ENCODE measurements at places on chromosomes 11 and 22.

DNA sequence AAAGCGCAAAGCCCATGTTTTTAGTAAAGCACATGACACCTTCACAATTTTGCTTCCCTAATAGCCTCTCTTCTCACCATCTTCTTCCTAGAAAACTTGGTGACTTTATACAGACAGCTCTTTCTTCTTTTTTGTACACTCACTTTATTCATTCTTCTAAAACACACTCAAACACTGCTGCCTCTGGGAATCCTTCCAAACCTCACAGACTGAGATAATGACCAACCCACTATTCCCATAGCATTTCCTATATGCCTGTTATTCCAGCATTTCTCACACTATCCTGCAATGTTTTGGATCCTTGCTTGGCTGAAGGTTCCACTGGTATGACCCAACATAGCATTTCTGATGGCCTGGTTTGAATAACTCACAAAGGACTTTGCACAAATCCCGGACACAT lies 442.1 kb upstream of the CCDC90B start:
- DNase-seq = no peak

GRCh38 chr11:44505581-44506054 lies 59.8 kb upstream of the CD82 start:
- peak; percentile 87 for DNase-seq

DNA sequence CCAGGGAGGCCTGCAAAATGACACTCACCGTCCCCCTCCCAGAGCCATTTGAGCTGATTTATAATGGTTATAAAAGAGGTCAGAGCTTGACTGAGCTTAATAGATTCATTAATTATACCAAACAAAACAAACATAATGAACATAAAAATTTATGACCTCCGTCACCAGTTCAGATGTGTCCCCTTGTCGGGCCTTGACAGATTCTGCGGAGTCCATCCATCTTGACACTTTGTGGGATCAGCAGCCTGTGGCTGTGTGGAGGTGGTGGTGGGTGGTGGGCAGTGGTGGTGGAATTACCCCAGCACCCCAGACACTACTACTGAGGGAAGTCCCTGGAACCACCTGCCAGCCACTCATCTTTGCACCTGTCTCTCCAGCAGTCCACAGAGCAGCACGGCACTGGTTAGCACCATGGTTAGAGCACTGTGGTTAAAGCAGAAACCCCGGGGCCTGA lies 83.5 kb downstream of the DSCAML1 start:
- no peak for DNase-seq

DNA sequence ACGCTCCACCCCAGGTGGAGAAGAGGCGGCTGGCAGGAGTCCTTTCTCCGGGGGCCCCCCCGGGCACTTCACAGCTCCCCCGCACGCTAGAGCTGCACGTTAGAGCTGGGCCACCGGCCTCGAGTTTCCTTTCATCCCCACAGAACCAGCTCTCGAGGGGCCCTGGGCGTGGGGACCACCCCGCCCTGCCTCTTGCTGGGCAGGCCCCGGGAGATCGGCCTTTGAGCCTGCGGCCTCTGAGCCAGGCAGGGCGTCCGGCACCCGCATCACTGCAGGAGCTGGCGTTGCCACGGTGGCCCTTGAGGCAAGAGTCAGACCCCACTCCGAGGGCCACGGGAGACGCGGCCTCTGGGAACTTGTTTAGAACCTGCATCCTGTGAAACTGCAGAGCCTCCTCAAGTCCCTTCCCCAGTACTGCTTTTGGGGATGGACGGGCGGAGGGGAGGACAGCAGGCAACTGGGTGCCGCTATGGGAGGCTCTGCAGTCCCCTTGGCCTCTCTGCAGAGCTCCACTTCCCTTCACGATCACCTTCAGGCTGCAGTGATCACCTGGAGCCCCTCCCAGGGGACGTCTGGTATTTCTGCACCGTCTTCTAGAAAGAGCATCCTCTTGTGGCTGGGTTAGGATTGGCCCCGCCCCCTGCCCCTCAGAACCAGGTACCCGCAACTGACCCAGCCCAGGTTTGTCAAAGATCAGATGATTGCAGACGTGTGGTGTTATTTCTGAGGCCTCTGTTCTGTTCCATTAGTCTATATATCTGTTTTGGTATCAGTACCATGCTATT lies 13.9 kb upstream of the GAL start:
- DNase-seq = no peak

DNA sequence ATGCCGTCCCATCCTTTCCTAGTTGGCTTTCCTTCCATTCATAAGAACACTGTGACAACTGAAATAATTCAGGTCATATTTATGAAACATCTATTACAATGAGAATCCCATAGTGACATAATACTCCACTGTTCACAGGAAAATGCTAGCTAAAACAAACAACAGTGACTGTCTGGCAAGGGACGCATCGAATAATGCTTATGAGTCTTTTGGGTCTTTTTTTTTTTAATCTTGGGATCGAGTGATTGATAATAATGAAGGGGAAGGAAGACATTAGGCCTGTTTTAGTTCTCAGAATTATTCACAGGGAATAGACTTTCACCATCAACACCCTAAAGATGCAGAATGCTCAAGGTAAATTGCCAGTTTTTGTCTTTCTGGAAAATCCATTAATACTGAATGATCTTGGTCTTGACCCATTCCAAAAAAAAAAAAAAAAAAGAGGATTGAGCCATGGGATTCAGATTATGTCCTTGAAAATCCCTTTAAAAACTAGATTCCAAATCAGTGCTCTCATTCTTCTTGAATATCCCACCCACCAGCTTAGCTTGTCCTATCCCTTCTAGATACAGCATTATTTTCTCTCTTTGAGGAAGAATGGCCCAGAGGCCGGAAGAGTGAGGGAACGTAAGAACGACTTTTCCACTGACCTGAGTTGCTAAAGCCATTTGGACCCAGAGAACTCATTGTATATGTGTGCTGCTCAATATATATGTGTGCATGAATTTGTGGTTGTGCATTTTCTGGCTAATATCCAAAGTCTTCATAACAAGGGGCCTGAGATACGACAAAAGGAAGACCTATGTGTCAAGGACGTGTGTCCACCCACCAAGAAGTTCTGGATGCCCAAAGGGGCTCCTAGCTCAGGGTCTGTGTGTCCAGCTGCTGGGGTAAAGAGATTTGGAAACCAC lies 35.2 kb upstream of the CREB3L1 start:
- peak; percentile 23 for DNase-seq

DNA sequence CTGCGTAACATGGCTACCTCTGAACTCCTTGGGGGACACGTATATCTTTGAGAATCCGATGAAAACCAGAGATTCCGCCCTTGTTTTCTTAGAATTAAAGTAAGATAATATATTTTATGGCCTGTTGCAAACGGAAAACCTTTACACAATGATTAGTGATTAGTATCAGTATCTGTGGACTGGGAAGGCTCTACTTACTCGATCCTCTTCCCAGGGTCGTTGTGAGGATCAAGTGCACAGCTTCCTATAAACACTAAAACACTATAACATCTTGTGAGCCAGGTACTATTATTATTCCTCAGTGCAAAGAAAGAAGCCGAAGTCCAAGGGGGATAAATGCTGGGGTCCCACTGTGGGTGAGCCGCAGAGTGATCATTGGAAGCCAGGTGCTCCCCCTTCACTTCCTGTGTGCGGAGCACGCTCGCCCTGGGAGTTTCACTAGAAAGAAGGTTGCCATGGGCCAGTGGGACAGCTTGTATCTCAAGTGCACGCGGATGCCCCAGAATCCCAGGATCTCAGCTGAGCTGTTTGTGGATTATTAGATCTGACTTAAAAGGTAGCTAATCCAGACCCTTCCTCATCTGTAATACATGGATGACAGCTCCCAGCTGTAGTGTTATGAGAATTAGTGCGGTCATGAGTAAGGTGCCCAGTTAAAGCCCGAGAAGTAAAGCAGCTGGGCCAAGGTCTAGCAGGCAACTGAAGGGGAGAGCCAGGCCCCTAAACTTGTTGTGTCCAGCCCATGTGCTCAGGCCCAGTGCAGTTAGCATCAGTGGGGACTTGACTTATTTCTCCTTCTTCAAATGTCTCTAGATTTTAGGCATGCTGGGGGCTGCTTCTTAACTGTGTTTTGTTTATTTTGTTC lies 839 bp downstream of the CBY1 start:
- peak; percentile 11 for DNase-seq

GRCh38 chr22:42308892-42309468 lies 38.5 kb upstream of the TCF20 start:
- DNase-seq = no peak

GRCh38 chr11:61775606-61776554 lies 16.5 kb downstream of the TMEM258 start:
- no peak for DNase-seq

Measured in fibroblast of skin of back (primary cell).